ENCODE measurements at places on chromosomes 16 and 17.

- no peak for DNase-seq
These were observed at the start of gene NPW for GRCh38 chr16:2019518-2019920. TSS of gene NPW (plus strand) at chr16:2019785.

- no peak for DNase-seq
These were observed 16.5 kb upstream of the SOX9 start for GRCh38 chr17:72104164-72104862.

- no peak for DNase-seq
These were observed 9.1 kb downstream of the ZSCAN10 start for GRCh38 chr16:3089717-3090592.

GRCh38 chr16:67928147-67928546 lies 3.5 kb downstream of the CTRL start:
- no peak for DNase-seq

DNA sequence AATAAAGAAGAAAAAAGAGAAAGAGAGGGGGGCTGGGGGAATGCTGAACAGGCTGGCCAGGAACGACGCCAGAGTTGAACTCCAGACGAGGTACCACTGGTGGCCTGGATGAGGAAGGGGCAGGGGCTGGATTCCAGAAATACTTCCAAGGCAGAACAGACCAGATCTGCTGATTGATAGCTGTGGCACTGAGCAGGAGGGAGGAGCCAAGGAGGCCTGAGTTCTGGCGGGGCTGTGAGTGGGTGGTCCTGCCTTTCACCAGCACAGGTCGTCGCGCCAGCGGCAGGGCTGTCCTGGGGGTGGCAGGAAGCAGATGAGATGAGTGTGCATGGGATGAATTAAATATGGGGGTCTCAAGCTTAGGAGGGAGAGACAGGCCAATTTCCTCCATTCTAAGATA lies 5.5 kb downstream of the CCDC42 start:
- DNase-seq: no peak

DNA sequence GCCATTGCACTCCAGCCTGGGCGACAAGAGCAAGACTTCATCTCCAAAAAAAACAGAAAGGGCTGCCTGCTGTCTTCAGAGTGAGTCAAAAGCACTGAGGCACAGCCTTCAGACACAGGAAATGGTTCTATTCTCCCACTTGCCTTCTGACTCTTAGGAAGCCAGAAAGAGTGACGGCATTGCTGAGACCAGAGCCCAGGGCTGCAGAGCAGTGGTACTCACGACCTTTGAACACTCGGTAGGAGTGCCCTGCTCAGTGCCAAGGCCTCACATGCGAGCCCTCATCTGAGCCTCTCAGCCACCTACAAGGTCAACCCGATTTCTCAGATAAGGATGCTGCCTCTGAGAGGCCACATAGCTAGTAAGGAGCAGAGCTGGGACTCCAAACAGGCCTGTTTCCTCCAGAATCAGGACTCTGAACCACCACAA lies 3.5 kb upstream of the ITGAE start:
- DNase-seq: no peak

GRCh38 chr17:27498615-27499309 lies 42.5 kb downstream of the KSR1 start:
- no peak for DNase-seq

GRCh38 chr16:57372372-57373116 lies at the start of gene CX3CL1:
TSS of gene CX3CL1 (plus strand) at chr16:57372490. CDS start at chr16:57372569, 79 bp downstream.
- no peak for DNase-seq

- DNase-seq: no peak
These were observed 6.9 kb downstream of the KRT24 start for GRCh38 chr17:40696651-40697072.

DNA sequence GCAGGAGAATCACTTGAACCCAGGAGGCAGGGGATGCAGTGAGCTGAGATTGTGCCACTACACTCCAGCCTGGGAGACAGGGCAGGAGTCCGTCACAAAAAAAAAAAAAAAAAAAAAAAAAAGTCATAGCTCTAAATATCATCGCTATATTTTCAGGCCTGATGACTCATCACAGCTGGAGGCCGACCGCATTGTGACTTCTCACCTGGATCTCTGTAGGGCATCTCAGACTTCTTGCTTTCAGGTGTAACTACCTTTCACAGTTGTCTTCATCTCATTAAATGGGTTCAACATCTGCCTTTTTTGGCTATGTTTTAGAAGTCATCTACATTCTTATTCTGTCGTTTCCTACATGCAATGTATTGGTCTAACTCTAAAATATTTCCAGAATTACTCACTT lies 353.1 kb upstream of the MON1B start:
- no peak for DNase-seq

GRCh38 chr17:43427362-43428043 lies 28.7 kb downstream of the ARL4D start:
- DNase-seq: no peak

DNA sequence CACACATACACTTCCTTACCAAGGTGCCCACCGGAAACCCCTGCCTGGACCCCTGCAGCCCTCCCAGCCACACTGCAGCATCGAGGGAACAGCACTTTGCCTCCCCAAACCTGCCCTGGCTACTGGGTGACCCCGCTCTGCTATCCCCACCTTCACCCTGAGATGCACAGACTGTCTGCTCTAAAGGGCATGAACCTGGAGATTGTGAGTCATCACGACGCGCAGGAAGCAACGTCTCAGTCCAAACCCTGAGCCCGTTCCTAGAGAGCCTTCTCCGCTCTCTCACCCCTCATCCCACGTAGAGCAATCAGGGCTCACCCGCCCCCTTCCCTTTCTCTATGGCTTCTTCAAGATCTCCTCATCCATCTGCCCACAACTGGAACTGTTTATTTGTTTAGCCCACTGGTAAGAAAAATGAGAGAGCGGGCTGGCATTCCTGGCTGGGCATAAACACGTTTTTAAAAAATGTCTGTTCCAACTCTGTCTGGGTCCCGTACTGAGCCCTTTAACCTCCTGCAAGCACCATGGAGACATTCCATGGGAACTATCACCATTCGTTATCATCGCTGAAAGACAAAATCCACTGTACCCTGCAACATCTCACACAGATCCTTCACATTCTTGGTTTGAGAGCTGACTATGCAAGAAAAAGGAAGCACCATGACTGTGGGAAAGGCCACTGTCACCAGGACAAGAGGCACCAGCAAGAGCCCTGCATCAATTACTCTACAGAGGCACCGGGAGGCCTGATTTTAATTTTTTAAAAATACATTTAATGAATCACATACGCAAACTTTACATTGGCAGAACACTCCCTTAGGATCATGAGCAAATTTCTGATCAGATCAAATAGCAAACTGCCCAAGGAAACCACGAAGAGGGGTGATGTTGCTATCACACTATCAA lies 28.2 kb downstream of the ZFHX3 start:
- no peak for DNase-seq

GRCh38 chr17:46822388-46822921 lies 4.0 kb upstream of the WNT3 start:
- no peak for DNase-seq

DNA sequence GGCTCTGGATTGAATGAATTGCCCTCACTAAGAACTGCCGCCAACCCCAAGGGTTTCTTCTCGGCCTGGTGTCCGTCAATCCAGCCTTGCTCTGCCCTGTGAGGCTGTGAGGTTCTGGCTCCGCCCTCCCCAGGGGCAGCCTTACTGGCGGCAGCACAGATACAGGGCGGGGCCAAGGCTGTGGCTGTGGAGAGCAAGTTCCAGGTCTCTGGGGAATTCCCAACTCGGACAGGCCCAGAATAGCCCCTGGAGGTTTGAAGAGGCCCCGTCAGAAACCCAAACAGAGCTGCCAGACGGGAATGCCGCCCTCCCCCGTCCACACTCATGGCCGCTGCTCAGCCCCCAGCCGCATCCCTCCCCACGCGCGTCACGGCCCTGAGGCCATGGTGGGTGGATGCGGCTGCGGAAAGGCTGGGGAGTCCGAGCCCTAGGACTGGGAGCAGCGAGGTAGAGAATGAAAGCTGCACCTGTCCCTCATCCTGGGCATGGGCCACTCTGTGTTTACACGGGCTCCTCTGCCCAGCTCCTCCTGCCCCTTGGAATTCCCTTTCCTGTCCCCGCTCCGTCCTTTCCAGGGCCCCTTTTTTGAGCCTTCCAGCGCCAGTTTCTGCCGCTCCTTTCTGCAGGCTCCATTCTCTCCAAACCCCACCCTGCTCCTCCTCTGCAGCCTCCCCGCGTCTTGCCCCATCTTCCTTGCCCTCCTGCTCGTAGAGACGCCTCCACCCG lies 660 bp upstream of the PRRT2 start:
- no peak for DNase-seq

DNA sequence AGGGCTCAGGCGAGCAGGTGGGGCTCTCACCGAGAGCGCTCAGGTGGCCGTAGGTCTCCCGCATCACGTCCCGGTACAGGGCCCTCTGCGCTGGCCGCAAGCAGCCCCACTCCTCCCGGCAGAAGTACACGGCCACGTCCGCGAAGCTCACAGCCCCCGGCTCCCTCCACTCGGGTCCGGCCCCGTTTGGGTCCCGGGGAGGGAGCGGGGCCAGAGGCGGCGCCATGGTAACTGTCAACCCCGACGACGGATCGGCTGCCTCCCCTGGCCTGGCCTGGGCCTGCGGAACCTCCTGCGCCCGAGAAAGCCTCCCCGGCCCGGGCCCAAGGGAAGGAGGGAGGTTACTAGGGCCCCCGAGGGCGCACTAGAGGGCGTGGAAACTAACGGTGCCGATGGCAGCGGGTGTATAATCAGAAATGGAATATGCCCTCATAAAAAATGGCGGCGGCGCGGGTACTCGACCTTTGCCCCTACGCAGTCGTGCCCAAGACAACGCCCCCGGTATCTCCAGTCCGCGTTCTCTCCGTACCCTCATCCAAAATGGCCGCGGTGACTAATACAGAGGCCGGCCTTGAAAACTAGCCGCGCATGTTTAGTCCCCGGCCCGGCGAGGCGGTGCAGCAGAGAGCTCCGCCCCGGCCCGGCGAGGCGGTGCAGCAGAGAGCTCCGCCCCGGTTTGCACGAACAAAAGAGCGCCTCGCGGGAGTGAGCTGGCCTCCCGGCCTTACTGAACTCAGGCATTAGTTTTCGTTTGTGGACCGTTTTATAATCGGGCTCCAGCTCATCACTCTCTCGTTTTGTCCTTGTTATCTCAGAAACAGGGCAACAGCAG lies at the start of gene ZNF764:
TSS of gene ZNF764 (minus strand) at position 418 of the 832 bp plus-strand sequence. CDS start at position 226, 192 bp downstream.
- peak; percentile 98 for DNase-seq

DNA sequence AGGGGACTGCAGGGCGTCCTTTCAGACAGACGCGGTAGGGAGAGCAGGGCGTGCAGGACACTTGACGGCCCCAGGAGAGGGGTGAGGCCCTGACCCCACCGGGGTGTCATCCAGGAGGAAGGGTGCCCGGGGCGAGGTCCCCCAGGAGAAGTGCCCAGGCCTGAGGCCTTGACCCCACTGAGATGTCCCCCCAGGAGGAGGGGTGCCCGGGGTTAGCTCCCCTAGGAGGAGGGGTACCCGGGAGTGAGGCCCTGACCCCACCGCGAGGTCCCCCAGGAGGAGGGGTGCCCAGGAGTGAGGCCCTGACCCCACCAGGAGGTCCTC lies 27.2 kb upstream of the METRNL start:
- DNase-seq: no peak

DNA sequence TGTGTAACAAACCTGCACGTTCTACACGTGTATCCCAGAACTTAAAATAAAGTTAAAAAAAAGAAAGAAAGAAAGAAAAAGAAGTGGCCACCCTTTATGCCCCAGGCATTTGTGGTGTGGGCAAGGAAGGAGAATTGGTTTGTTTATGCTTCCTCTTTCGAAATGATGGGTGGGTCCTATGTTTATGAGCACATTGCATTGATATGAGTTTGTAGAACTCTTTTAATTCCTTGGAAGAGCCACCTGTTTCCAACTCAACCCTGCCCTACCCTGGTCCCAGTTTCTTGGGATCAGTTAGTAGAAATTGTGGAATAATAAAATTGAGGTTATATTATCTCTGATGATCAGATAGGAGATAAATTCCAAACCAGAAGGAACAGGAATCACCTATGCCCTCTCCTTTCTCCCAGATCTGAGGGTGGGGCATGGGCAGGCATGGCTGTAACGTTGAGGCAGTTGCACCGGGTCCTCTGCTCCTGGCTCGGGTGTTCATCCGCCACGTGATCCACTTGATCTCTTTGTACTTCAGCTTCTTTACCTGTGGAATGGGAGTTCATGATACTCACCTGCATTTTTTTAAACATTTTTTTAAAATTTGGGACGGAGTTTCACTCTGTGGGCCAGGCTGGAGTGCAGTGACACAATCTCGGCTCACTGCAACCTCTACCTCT lies 15.9 kb downstream of the CHAD start:
- DNase-seq: no peak

- DNase-seq: no peak
These were observed 124.9 kb downstream of the ABCA8 start for GRCh38 chr17:68830313-68830712.

DNA sequence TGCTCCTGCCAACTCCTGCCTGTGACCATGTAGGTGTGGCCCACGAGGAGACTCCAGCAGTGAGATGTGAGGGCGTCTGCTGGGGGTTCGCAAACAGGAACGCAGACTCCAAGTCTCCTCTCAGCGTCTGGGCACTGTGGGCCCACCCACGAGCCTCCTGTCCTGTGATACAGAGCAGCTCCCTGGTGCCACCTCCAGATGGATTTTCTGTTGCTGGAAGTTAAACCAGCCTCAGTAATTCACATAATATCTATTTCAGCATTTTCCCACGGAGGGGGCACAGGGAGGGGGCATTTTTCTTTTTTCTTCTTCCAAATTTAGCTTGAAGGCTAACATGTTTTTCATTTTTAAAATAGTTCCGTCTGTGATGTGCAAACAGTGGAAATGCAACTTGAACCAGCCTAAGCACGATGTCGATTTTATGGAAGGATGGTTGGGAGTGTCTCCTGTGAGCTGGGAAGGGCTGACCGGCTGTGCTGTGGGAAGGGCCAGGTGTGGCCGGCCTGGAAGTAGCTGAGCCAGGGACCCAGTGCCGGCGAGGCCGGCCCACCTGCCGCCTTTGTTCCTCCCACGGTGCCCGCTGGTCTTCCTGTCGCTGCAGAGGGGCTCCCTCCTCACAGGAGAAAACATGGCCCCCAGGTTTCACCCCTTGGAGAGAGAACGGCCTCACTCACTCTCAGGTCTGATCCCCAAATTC lies 3.9 kb upstream of the RAB40B start:
- DNase-seq: no peak

- DNase-seq: no peak
These were observed 168.6 kb downstream of the HAPSTR1 start for GRCh38 chr16:9259914-9260608.

DNA sequence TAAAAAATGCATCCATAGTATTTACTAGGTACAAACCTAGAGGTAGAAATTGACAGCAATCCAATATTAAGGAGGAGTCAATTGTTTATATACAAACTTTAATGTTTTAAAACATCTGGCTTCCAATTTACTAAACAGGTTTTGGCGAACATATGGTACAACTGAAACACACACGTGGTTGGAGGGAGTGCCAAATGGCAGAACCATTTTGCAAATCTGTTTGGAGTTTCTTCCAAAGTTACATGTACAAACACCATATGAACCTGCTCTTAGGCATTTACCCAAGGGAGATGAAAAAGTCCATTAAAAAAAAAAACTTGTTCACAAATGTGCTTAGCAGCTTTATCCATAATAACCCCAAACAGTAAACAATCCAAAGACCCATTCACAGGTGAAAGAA lies 159.8 kb upstream of the MYOCD start:
- DNase-seq: no peak

DNA sequence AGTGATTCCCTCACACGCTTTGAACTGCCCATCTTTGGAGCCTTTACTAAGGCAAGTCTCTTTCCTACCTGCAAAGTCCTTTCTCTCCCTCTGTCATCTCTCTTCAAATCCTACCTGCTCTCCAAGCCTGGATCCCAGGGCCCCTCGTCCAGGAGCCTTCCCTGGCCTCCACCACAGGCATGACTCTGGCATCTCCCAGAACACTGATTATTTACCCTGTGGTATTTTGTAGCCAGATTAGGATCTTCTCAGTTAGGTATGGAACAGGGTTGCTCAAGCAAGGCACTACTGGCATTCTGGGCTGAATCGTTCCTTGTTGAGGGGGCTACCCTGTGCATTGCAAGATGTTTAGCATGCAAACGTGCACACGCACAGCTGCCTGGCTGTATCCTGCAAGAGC lies 31.9 kb upstream of the POLR3E start:
- no peak for DNase-seq
